GM13977 (cell line): ENCODE measurements at places on chromosomes 7 and 10.

DNA sequence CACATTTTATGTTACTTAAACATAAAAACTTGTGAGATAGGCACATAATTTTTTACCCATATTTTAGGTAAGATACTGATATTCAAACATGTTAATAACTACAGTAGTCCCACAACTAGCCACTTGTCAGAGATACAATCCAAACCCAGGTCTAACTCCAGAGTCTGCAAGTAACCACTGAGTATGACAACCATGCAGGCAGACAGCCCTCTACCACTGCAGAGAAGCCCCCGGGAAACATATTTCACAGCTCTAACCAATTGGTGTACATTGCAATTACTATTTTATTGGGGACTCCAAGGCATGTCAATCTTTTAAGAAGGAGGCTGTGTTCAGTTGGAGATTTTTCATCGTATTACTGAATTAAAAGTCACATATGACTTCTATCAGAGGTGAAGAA is 107.2 kb upstream of the FAM133B start:
- DNase-seq, result no peak

- DNase-seq, result no peak
Observed at GRCh38 chr7:81285142-81285871, 366.5 kb upstream of the SEMA3C start.

DNA sequence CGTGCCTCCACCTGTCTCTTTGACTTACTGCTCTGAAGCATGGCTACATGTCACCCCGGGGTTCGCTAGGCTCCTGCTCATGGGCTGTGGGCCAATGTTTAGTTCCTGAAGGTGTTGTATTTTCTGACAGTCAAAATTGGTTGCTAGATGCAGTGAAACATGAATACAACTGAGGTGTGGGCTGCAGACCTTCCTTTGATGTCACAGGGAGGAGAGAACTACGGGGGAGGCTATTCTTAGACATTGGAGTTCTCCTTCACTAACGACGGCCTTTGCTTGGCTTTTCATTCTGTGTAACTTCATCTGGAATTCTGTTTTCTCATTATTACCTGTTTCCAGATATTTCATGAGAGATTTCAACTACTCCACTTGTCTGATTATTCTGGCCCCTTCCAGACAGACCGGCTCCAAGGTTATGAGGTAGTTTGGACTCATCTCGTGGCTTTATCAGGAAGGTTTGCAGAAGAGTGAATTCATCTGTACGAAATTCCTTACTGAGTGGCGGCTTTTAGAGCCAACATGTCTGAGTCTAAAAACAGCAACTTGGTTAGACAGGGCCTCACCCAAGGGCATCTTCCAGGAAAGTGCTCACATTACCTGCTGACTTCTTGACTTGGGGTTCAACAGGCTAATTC is 774.7 kb downstream of the SUGCT start:
- no peak for DNase-seq

- DNase-seq, result no peak
Observed at GRCh38 chr10:118330295-118331076, 11.6 kb downstream of the FAM204A start.

GRCh38 chr7:40749877-40750276 is 615.1 kb downstream of the SUGCT start:
- no peak for DNase-seq
